Left forelimb (tissue), 1 donor: ENCODE measurements at places on chromosomes 2 and 18.

DNA sequence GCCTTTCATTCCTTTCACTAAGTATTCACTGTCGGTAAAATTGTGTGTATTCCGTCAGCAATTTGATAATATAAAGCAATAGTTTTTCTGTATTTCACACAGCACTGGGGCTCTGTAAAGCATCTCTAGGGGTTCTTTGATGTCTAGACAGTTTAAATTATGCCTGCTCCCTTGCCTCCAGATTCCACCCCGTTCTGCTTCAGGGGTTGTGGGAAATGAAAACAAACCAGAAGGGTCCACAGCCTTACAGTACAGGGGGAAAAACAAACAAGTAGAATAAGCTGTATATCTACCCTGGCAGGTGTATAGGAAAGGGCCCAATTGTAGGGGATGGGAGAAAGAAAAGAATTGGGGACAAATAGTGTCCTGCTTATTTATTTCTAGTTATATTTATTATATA is 63.1 kb downstream of the ASXL3 start:
- no peak for DNase-seq

GRCh38 chr18:27614951-27615844 is 430.1 kb upstream of the CHST9 start:
- no peak for DNase-seq

- no peak for DNase-seq
Measured at GRCh38 chr2:202831242-202832220, 40.0 kb downstream of the ICA1L start.

DNA sequence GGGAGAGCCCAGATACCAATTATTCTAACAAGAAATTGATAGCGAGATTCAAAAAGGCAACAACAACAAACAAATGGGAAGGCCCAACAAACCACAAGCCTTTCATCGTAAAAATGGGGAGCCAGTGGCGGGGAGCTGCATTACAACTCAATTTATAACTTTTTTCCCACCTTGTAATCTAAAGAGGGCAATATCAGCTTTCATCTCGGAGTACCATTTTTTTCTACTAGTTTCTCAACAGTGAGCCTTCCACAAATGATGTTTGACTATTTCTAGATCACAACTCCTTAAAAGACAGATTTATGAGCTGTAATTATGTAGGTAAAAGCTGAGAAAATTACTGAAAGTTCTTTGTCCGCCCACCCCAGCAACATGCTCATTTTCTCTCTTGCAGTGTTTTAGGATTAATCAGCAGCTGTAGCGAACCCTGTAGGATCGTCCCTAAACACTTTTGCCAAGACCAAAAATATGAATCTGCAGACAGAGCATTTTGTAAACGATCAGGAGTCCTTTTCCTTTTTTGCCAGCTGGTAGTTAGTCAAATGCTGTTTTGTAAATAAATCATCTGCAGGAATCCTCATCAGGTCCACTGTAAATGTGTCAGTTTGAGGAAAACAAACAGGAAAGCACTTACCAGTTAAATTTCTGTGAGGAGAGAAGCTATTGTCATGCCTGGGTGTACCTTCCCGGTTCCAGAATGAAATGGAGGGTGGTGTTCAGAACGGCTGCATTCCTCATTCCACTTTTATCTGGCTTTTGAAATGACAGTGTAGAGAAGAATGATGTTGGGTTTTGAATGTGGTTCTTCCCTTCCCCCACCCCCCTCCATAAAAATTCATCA is 53.2 kb downstream of the EEF1B2 start:
- DNase-seq, result no peak

DNA sequence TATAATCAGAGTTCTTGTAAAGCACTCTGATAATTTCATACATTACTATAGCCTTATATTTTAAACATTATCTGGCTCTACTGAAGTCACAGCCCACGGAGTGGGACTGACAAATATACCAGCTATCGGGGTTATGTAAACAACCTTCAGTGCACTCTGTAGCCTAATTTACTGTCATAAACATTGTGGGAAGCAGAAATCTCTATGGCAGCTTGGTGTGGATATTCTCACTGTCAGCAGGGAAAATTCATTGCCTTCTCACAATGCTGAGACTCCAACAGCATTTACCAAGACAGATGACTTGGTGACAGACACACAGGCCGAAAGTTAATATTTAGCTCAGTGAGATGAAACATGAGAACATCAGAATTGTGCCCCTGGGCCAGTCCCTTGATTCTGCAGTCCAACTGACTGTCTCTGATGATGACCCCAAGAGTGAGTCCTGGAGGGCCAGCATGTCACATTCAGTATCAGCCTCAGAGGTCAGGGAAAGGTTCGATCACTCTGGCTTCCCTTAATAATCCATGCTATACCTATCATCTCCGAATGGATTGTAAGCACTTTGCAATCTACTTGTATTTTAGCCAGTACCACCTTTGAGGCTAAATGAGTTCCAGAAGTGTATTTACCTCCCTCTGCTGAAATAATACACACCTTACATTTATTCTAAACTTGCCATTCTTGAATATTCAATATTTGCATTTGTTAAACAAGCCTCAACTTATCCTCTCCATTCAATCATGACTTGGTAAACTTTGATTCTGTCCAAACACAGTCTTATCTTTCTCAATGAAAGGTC is 146.2 kb upstream of the OSR1 start:
- DNase-seq, result no peak

DNA sequence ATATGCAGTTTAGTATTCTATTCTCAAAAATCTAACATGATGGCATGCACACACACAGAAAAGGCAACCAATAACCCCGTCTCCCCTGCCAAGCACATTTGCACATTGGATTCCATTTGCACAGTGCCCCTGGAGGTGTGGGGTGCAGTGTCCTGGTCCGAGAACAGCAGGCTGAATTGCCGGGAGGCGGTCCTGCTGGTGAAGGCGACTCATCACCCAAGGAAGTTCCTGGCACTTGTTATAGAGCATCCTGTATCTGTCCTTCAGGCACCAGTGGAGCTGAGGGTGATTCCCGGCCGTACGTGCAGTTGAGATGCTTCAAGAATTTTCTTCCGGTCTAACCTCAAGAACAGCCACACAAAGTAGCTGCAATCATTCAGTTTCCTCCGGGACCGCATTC is 73.0 kb upstream of the RAB12 start:
- DNase-seq, result no peak

GRCh38 chr2:190328573-190329147 is 9.0 kb upstream of the HIBCH start:
- DNase-seq, result no peak

DNA sequence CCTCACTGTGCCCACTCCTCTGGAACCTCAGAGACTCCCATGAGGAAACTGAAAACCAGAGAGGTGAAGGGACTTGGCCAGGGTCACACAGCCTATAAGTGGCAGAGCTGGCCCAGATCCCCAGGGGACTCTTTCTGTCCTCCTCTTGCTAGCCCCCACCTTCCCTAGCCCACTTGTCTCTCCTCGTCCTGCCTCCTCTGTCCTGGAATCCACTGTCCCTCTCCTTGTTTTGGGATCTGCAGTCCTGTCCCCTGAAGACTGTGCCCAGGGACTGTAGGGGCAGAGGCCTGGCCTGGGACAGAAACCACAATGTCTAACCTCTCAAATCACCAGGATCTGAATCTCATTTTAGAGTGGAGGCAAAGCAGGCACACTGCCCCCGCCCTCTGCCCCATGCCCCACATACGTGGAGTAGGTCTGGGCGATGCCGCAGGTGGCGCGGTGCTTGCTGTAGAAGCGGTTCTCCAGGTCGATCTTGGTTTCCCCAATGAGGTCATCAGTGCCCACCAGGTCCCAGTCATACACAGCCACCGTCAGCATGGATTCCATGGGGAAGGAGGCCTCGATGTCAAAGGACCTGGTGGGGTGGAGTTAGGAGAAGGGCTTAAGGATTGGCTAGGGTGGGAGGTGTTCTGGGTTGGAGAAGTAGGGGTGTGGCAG is 12.5 kb downstream of the OTOF start:
- no peak for DNase-seq

DNA sequence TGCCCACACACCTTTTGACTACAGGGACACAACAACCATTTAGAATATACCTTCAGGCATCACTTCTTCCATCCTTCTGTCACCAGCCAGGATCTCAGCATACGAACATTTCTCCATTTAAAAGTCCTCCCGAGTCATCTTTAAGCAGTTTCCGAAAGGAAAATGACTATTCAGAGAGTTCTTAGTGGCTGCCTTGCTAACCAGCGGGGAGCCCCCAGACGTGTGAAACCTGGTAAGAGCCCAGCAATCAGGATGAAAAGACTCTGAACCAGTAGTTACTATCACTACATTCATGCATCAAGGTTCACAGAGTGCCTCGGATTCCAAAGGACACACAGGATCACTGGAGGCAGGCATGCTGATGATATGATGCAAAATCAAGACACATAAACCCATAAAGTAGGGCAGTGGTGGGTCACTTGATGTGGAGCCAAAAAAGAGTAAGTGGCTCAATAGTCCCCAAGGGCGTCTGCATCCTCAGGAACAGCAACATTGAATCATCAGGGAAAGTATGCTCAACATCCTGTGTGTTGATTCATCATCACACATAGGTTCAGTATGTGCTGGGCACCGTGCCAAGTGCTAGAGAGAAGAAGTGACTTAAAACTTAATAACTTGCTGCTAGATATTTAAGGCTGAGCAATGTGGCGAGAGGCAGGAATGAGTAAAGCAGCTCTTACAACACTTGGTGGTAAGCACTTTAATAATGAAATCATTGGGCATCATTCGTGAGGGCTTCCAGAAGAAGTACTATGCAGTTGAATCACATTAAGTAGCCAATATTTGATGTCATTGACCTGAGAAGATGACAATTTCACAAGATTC is 4.4 kb downstream of the CCL20 start:
- no peak for DNase-seq

GRCh38 chr2:106127776-106128268 is 66.3 kb downstream of the UXS1 start:
- no peak for DNase-seq

GRCh38 chr2:19848952-19849351 is 52.8 kb downstream of the TTC32 start:
- peak; percentile 25 for DNase-seq

GRCh38 chr2:61014763-61015162 is 2.8 kb upstream of the PEX13 start:
- no peak for DNase-seq

DNA sequence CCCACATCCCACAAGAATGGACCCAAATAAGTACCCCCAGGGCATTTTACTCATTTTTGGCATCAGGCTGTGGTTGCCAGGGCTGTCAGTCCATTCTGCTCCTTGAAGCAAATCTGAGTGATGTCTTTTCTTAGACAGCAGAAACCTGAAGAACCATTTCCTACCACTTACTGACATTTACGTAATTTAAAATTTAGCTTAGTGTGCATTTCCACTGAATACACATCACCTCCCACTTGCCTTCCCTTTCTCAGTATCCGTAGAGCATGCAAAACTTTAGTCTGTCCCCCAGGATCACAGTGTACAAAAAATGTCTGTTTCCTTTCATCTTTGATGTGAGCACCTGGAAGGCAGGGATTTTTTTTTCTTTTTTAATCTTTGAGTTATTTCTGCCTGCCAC is 130.3 kb downstream of the XIRP2 start:
- DNase-seq, result no peak

DNA sequence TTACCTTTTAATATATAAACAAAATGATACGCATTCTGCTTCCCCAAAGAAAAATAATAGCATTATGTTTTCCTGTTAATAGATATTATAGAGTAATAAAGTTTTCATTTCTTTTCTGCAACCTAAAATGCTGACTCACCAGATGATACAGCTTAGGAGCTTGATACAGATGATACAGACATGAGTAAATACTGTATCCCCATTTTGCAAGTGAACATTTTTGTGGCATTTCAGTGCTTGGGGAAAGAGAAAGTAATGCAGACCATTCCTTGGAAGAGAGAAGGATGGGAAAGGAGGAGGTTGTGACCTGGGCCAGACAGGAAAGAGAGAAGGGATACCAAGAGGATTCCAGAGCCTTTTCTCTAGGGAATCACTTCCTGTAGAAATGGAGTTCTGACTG is 97.5 kb upstream of the FSHR start:
- DNase-seq, result no peak

GRCh38 chr2:60899230-60899891 is 18.0 kb downstream of the REL start:
- no peak for DNase-seq

GRCh38 chr18:26464128-26465011 is 84.0 kb downstream of the KCTD1 start:
- no peak for DNase-seq

- no peak for DNase-seq
Measured at GRCh38 chr2:236177604-236177966, 9.4 kb upstream of the GBX2 start.

- DNase-seq, result no peak
Measured at GRCh38 chr2:136212426-136213378, 94.8 kb upstream of the CXCR4 start.

GRCh38 chr2:181176540-181176939 is 196.1 kb downstream of the UBE2E3 start:
- no peak for DNase-seq

- no peak for DNase-seq
Measured at GRCh38 chr2:108226564-108226963, 13.2 kb upstream of the SULT1C3 start.

GRCh38 chr2:98608962-98609604 is 694 bp downstream of the UNC50 start:
- peak; percentile 72 for DNase-seq

DNA sequence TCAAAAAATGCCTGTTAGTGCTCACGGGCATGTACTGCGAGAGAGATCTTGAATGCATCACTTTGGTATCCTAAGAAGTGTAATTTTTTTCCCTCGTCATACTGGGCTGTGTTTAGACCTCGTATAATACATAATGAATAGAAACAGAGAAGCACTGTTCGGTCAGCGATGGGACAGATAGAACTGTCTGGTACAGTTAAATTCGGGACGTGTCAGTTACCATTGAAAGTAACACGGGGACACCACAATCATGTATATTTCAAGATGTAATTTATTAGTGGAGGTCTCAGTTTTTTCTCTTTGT is 1.8 kb downstream of the PKP4 start:
- no peak for DNase-seq

DNA sequence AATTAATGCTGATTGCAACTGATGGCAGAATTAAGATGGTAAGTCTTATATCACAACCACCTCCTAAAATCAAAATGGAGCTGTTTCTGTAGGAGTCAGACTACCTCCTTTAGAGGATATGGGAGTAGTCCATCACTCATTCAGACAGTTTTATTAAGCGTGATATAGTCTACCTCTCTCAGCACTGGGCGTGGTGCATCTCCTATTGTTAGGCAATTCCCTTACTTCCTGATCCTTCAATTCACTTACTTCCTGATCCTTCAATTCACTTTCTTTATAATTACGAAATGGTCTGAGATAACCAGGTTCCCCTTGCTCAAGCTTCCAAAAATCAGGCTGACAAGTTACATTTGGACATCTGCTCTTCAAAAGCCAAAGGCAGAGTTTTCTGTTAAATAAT is 31.9 kb downstream of the ATP8B1 start:
- no peak for DNase-seq
